ENCODE measurements at places on chromosomes 7 and 10. TPM values are rescaled to one million over a fixed set of nuclear protein-coding genes. Genes with fewer than 3 reads are reported as not detected.

The GPER1 gene
- total RNA-seq: not detected

- DNase-seq: no peak
These were observed 47.7 kb downstream of the EGFR start for GRCh38 chr7:55066524-55066923.

DNA sequence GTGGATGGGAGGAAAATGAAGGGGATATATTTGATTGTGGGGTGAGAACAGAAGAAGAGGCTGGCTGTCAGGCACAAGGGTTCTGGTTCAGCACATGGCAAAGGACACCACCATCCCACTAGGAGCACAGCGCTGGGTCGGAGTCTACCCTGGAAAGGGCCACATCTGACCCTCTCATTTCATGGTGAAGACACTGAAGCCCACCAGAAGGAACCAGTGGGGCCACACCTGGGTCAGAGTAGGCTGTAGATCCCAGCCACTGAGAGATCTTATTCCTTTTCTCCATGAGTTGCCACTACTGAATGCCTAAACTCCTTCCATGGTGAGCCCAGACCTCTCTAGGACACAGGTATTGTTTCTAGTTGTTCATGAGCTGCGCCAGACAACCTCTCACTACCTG lies 25.8 kb downstream of the SFTPD start:
- no peak for DNase-seq

- no peak for DNase-seq
These were observed 8.6 kb downstream of the VIM start for GRCh38 chr10:17236468-17237148.
